MV-4-11 (cell line): ENCODE measurements at places on chromosomes 5 and 9.
A peak's percentile ranks its signal among the peaks of the same experiment; 100 is the strongest.

- no peak for DNase-seq
Measured at GRCh38 chr5:16709691-16710433, 93.1 kb upstream of the RETREG1 start.

DNA sequence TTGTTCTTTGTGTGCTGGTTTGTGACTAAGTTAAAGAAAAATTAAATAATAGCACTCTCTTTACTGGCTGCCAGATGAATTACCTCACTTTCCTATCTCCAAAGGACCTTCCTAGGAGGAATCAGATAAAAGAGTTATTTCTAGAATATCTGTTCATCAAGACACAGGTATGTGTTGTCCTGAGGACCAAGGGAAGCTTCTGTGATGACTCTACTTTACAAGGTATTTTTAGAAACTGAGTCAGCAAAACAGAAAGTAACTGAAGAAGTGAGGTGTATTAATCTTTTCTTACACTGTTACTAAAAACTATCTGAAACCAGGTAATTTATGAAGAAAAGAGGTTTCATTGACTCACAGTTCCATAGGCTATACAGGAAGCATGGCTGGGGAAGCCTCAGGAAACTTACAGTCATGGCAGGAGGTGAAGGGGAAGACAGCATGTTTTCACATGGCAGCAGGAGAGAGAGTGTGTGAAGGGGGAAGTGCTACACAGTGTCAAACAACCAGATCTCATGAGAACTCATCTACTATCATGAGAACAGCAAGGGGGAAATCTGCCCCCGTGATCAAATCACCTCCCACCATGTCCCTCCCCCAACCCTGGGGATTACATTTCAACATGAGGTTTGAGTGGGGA lies 189.2 kb upstream of the DMAC1 start:
- no peak for DNase-seq

GRCh38 chr9:111197256-111197655 lies 132.8 kb downstream of the OR2K2 start:
- DNase-seq, result no peak

GRCh38 chr9:137977571-137978261 lies 100.1 kb downstream of the CACNA1B start:
- DNase-seq, result no peak

DNA sequence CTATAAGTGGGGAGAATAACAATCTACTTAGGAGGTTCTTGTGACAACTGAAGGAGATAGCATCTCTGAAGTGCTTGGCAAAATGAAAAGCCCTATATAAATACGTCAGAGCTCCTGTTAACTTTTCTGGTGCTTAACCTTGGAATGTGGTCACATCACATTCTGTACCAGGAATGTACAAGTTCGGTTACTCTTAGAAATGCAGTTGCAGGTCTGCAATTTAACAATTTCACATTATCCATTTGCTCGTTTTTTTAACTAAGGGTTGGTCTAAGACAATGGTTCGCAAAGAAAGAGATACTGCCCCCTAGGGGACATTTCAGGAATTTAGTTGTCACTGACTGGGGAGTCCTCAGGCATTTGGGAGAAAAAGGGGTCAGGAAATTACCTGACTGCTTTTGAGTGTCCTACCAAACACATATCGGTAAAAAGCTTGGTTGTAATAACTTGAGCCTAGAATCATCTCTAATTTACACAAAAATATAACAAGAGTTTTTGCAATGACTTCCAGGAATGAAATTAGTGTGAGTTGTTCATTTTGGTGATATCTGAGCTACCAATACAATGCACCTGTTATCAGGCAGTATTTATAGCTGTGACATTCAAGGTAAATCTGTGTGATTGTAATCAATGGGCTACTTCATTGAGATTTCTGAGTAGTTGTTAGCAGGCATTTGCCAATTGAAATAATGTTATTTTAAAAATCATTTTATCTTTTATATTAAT lies 5.4 kb upstream of the HBEGF start:
- DNase-seq, result peak; percentile 69

DNA sequence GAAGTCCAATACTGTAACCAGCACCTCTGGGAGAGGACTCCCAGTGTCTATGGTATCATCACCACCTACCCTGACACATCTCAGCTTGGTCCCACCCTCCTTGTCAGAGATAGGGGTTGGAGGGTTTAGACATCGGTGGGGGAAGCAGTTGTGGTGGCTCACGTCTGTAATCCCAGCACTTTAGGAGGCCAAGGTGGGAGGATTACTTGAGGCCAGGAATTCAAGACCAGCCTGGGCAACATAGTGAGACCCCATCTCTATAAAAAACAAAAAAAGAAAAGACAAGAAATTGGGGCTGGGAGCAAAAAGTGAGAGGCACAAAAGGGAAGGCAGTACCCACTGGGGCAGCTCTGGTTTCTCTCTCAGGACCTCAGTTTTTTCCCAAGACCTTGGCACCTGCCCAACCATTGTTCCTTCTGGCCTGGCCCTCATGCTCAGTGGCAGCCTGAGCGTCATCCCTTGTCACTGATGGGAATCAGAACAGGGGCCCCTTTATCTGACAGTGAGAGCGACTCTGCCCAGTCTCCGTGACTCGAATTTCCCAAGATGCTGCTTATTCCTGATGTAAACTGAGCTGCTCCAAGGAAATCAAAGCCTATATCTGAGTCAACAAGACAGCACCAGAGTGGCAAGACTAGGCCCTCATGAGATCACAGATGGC lies 80.5 kb upstream of the HSPA9 start:
- DNase-seq, result no peak

DNA sequence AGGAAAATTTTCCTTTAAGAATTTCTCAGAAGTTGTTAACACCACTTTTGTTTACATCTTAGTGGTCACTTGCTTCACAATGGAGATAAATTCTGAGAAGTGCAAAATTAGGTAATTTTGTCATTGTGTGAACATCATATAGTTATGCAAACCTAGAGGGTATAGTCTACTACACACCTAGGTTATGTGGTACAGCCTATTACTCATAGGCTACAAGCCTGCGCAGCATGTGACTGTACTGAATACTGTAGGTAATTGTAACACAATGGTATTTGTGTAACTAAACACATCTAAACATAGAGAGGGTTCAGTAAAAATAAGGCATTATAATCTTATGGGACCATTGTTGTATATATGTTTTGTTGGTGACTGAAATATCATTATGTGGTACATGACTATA lies 388.7 kb upstream of the POU5F2 start:
- DNase-seq, result no peak

- no peak for DNase-seq
Measured at GRCh38 chr5:37724395-37725125, 115.3 kb downstream of the GDNF start.

GRCh38 chr5:119355685-119356611 lies at the start of gene TNFAIP8:
TNFAIP8 (plus strand) TSS chr5:119356019; CDS start chr5:119356091, 72 bp downstream.
- DNase-seq, result peak; percentile 49

DNA sequence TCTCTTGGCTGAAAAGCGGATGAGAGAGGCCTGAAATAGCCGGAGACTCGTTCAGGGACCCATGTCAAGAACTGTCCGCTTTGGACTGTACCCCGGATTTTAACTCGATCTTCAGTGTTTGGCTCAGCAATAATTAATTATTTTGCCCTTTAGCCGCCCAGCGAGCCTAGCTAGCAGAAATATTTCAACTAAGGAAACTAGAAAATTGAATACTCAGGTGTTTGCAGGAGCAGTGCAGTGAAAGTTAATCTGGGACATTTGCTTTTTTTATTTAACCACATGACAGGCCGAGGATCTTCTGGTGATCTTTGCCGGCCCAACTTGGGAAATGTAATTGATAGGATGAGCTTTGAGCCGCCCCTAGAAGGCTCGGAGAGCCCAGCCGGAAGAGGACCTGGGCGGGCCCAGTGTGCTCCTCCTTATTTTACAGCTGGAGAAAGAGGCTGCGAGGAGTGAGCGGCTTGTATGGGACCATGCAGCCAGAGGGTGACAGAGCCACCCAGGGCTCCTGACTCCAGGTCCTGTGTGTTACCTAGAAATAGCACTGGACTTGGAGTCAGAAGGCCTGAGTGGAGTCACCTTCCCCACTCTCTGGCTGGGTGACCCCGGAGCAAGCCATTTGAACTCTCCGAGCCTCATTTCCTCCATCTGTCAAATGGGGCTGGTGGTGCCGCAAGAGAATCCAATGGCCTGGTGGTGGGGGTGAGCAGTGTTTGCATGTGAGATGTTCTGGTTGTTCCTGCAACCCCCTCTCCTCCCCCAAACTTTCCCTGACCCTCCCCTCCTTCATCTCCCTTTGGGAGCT lies 2.4 kb downstream of the PPARGC1B start:
- no peak for DNase-seq

DNA sequence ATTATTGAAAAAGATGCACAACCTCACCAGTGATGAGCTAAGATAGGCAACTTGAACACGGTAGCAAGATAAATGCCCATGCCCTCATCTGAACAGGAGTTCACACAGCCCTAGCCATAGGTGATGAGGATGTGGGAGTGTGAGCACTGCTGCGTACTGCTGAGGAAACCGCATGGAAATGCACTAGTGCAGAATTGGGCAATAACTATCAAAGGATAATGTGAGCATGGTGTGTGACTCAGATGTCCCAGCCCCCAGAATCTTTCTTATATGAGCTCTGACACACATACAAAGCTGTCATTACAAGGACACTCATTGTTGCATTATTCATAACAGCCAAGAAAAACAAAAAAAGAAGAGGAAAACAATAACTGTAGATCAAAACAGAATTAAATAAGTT lies 521.2 kb downstream of the IRX1 start:
- peak; percentile 4 for DNase-seq

DNA sequence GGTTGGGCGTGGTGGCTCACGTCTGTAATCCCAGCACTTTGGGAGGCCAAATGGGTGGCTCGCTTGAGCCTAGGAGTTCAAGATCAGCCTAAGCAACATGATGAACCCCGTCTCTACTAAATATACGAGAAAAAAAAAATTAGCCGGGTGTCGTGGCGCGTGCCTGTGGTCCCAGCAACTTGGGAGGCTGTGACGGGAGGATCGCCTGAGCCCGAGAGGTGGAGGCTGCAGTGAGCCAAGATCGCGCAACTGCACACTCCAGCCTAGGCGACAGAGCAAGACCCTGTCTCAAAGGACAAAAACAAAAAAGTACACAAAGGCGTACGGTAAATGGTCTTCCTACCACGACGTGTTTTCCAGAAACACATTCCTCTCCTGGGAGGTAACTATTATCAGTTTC lies 538 bp upstream of the BDP1 start:
- no peak for DNase-seq

DNA sequence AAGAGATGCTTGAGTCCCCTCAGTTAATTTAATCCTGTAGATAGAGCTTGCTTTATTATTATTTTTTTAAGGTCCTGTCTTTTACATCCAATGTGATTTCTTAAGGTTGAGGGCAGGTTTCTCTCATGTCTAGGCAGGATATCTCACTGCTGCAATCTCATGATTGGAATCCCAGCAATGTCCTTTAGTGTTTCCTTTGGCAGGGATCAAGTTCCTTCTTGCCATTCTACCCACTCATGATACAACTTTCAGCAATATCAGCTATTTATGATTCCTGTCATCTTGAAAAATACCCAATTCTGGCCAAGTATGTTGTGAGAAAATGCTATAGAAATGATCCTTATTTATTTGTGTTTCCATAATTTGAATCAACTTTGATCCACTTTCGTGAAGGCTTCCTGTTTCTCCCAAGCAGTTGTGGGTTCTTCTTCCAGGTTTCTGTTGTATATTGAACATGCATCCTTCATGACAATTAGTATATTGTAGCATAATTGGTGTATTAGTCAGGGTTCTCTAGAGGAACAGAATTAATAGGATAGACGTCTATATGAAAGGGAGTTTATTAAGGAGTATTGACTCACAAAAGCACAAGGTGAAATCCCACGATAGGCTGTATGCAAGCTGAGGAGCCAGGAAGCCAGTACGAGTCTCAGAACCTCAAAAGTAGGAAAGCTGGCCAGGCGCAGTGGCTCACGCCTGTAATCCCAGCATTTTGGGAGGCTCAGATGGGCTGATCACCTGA lies 18.4 kb upstream of the VPS13A start:
- DNase-seq, result no peak
